ENCODE measurements at places on chromosomes 12 and 14.
A peak's percentile ranks its signal among the peaks of the same experiment; 100 is the strongest.

GRCh38 chr14:87630846-87631245 lies 362.1 kb downstream of the GALC start:
- DNase-seq: no peak

- DNase-seq: no peak
These were observed 466.3 kb downstream of the AACS start for GRCh38 chr12:125531574-125531973.

GRCh38 chr12:96107236-96107635 lies 71.8 kb upstream of the LTA4H start:
- no peak for DNase-seq

DNA sequence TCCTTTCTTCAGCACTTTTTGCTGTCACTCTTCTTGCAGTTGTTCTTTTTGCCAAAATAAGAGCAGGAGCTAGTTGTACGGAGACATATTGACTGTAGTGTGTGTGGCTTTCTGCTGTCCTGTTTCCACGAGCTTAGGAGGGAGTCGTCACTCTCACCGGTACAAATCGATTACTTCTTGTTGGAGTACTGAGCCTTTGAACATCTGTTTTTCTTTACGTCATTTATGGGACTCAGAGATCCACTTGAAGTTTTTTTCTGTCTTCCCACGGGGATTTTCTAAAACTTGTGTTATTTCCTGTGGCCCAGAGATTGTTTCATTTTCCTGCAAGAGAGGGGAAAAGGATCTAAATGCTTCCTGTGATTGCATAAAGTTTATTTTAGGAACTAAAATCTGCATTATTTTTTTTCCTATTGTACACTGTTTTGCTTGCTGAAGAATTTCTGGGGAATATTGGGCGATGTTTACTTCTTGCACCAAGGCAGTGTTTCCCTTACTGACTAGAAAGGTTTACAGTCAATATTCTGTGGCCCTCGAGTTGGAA lies 199.8 kb upstream of the ARHGAP5 start:
- DNase-seq: no peak

- no peak for DNase-seq
These were observed 23.7 kb downstream of the RTL1 start for GRCh38 chr14:100879782-100880181.

DNA sequence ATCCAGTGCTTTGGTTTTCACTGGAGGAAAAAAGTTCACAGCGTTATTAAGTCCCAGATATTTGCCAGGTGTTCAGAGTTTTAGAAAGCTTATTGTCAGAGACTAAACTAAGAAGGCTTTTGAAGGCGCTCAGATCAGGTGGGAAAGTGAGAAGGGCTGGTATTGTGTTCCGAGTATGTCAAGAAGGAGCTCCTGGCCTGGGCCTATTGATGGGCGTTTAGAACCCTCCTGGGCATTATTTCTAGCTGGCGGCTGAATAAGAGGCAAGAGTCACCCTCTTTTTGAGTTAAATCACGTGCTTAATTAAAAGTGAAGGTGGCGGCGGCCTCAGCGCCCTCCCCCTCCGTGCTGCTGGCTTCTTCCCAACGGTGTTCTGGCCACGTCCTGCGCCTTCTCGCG lies 20.9 kb upstream of the GNS start:
- DNase-seq: no peak

GRCh38 chr12:41051954-41052353 lies 136.2 kb upstream of the PDZRN4 start:
- DNase-seq: no peak

- no peak for DNase-seq
These were observed 36.1 kb downstream of the PPFIBP1 start for GRCh38 chr12:27560126-27560525.

GRCh38 chr12:27615331-27615891 lies 80.8 kb upstream of the REP15 start:
- no peak for DNase-seq

DNA sequence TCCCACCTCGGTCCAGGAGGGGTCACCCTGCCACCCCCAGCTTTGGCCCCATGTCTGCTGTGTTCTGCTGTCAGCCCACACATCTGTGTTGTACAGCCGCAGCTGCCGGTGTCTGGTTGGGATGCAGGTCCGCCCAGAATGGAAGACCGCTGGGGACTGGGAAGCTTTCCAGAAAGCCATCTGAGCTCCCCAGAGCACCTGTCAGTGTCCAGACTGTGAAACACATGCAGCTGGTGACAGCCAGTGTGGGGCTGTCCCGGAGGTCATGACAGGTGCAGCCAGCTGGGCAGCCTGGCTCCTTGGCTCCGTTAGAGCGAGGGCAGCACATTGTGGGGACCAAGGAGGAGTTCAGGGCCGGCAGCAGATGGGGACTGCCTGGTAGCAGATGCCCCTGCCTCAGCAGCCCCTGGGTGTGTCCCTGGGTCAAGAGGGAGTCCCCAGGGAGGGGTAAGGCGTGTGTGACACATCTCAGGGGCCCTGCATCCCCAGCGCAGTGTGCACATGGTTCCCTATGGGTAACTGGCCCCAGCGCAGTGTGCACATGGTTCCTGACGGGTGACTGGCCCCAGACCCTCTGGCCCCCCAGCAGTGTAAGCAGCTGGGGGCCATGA lies 16.4 kb downstream of the CEP170B start:
- no peak for DNase-seq

- peak; percentile 55 for DNase-seq
These were observed 3.7 kb downstream of the TMEM253 start for GRCh38 chr14:21104448-21105060.

DNA sequence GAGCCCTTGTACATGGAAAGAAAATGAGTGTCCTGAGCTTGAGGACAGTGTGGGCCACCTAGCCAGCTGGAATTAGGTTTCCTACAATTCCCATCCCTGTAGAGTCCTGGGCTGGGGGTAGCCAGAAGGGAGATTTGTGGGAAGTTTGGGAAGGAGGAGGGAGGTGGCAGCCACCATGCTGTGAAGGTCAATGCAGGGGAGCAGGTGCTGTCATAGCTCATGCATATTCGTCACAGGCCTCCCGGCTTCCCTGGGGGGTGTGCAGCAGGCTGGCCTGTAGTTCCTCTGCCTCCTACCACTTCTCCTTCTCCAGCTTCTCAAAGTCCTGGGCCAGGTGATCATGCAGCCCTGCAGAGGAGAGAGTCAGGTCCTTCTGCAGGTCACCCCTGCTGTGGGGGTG lies 121.3 kb downstream of the TBX3 start:
- DNase-seq: no peak

DNA sequence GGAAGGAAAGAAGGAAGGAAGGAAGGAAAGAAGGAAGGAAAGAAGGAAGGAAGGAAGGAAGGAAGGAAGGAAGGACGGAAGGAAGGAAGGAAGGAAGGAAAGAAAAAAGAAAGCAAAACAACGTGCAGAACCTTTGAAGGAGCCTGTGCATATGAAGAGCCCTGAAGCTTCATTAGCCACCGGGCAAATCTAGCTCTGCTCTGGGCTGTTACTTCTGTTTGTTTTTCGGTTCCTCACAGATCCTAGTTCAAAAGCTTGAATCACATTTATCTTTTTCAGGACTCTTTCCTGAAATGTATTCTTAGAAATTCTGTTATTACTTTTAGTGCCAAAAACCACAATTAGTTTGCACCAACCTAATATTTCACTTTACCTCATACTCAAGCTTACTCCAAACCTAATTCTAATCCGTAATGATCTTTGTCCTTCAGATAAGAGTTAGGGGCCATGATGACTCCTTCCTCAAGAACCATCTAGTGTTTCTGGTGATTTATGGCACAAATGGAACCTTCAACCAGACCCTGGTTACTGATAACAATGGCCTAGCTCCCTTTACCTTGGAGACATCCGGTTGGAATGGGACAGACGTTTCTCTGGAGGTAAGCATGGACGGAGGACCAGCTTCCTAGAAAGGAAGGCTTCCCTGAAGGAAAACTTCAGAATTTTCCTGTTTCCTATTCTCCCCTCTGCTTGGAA lies 18.7 kb downstream of the A2ML1 start:
- no peak for DNase-seq

GRCh38 chr14:35353409-35354172 lies 51.0 kb downstream of the NFKBIA start:
- DNase-seq: no peak

GRCh38 chr12:112175361-112176155 lies 50.2 kb downstream of the TRAFD1 start:
- DNase-seq: no peak

DNA sequence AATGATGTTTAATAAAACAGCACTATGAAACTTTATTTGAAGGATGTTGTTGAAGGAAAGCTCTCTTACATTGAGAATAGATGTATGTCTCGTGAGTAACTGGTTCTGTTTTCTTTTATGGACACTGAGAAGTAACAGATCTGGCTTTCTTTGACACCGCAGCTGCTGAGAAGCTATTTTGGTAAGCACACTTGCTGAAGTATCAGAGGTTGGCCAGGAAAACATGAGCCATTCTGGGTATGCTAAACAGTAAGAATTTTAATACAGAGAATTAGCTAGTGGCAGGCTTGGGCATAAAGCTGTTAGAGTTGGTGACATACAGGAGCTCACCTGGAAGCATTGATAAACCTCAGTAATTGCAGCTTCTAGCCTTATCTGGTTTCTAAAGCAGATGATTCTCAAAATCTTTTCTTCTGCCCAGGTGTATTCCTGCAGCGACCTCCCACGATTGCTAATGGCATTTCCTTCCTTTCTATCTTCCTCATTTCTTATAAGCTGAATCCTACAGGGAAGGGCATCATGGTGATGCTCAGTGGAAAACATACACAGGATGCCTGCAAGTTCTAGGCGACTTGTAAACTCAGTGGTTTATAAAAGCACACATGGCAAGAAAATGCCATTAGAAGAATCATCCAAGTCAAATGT lies 291.6 kb upstream of the SLC16A7 start:
- DNase-seq: no peak

GRCh38 chr12:53120685-53121525 lies 17.6 kb downstream of the SOAT2 start:
- no peak for DNase-seq

DNA sequence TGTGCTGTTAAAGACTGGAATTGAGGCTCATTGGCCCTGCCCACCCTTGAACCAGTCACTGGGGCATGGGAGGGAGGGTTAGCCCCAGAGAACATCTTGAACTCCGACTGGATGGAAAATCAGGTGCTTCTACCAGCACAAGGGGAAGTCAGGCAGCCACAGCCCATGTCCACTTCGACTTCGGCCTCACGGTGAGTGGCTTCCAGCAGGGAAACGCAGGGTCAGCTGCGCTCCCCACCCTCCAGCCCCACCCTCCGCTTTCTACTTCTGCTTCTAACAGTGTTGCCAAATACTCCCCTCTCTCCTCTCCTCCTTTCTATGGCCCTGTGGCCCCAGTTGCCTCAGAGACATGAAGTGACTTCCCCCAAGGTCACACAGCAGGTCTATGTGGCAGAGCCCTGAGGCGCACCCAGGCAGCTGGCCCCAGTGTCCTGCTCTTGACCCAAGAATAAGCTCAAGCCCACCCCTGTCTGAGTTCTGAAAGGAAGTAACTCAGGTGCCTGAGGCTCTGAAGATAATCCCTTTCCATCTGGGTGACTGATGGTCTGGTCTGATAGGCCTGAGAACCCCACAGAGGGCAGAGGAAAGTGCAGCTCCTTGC lies 11.9 kb upstream of the SH2B3 start:
- DNase-seq: no peak

DNA sequence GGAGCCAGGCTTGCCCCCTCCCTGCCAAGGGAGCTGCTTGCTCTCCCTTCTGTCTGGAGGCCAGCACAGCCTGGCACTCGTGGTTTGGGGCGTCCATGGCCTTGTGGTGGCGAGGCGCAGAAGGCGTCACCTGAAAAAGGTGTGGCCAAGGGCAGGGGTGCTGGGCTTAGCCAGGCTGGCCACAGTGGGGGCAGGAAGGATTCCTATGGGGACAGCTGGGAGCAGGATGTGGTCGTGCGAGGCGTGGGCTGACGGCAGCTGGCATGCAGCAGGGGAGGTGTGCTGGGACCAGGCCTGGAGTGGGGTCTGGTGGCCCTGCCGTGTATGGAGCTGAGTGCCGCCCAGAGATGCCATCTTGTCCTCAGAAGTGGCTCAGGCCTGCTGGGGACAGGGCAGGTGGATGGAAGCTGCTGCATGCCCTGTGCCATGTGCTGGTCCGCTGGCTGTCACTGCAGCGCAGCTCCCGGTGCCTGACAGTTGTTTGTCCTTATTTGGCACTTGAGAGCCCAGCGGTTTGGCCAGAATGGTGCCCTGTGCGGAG lies 30.0 kb downstream of the SH2B3 start:
- no peak for DNase-seq

- DNase-seq: no peak
These were observed 37.1 kb downstream of the CMKLR1 start for GRCh38 chr12:108302016-108302402.

Measured in activated gamma-delta T cell treated with Interleukin-2 at 50 U/mL for 16 hours (primary cell).